Activated naive CD8-positive, alpha-beta T cell treated with anti-CD3 and anti-CD28 coated beads for 36 hours (primary cell): ENCODE measurements at places on chromosomes 1 and 21. TPM values are rescaled to one million over a fixed set of nuclear protein-coding genes. Genes with fewer than 3 reads are reported as not detected.

DNA sequence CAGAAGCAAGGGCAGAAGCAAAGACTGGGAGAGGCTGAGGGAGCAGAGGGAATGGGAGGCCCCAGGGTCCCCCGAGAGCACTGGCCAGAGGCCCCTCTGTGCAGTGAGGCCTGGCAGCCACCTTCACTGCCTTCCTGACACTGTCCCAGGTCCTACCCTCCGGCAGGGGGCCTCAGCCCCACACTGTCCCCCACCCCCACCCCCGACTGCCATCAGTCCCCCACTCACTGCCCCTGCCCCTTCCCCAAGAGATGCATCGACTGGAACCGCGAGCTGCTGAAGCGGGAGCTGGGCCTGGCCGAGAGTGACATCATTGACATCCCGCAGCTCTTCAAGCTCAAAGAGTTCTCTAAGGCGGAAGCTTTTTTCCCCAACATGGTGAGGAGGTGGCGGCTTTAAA, 13.0 kb upstream of the PADI6 start:
- DNase-seq, result no peak

GRCh38 chr1:6105218-6105679, 59.6 kb downstream of the KCNAB2 start:
- DNase-seq, result no peak

PRDM15 gene
- 10.1 TPM for total RNA-seq

MROH7 gene
- total RNA-seq, result 0.14 TPM

LYPD8 gene
- not detected for total RNA-seq

DNA sequence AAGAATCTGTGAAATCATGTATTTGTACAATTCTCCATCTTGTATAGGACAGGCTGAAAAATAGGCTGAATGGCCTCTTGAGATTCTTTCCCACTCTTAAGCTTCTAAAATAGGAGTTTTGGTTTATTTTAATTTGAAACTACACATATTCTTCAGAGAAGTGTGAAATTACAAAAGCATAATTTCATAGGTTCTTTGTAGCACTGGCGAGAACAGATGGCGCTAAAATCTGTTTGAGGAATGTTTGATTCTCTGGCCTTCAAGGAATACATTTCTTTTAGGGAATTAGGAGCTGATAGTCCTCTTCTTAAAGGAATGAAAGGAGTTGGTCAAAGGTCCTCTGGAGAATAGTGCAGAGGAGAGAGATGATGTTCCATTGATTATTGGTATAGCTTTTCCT, 44.9 kb downstream of the CC2D1B start:
- no peak for DNase-seq

- no peak for DNase-seq
Observed at GRCh38 chr1:45032837-45033236, 20.8 kb downstream of the UROD start.

DNA sequence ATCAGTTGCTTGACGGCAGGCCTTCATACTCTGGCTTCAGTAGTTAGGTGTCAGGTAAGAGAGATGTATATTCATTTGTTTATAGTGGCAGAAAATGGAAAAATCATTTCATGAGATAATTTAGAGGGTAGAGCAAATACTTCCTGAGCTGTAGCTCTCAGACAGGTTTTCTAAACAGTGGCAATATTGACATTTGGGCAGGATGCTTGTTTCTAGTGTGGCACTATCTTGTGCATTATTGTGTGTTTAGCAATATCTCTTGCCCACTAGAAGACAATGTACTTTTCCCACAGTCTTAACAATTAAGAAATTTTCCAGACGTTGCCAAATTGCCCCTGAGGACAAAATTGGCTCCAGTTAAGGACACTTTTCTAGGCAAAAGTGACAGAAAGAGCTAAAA, 1143.1 kb downstream of the PLA2G4A start:
- DNase-seq, result no peak

- DNase-seq, result no peak
Observed at GRCh38 chr1:57072401-57073110, 106.7 kb upstream of the C8B start.

OR10Z1 gene
- total RNA-seq, result not detected

- no peak for DNase-seq
Observed at GRCh38 chr1:30596891-30597290, 126.5 kb downstream of the MATN1 start.

GRCh38 chr1:229031481-229032341, 239.2 kb upstream of the RAB4A start:
- DNase-seq, result no peak

- no peak for DNase-seq
Observed at GRCh38 chr21:16872616-16873015, 640.2 kb upstream of the CXADR start.

CRYZ gene
- 10.9 TPM for total RNA-seq

DNA sequence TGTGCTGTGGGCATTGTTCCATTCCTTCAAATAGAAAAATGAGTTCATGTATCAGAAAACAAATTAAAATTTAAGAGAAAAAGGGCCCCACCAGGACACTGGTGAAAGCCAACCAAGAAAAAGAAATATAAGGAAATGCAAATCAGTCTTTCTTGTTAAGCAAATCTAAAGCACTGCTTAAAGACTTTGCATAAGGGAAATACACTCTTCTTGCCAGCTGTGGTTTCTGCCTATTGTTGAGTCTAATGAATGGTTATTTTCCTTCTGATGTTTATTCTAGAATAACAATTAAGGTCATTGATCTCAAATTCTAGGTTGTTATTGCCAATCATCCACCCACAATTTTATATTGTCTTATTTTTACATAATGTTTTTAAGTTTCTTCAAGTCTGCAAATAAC, 158.6 kb upstream of the SNX7 start:
- no peak for DNase-seq

DNA sequence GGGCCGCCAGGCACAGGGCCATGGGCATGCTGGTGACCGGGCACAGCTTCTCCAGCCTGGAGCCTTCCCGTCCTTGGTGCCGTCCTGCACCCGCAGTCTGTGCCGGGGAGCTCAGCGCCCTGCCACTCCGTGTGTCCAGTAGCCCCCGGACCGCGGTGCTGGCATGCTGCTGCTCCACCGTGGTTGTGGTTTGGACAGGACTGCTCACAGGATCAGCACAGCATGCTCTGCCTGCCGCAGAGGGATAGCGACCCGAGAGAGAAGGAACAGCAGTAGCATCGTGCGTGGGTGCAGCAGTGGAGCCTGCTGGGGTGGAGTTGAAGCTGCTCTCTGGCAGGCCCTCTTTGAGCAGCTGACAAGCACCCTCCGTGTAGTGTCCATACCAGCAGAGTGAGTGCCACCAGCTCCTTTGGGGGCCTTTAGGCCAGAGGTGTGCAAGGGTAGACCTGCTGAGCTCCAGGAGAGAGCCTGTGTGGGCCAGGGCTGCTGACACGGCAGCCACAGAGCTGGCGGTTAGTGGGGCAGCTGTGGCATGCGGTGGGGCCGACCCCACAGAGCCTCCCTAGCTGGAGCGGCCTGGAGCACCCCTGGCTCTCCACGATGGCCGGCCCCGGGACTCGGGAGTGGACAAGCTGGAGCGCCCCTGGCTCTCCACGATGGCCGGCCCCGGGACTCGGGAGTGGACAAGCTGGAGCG, 6.4 kb upstream of the PCBP3 start:
- DNase-seq, result no peak

DNA sequence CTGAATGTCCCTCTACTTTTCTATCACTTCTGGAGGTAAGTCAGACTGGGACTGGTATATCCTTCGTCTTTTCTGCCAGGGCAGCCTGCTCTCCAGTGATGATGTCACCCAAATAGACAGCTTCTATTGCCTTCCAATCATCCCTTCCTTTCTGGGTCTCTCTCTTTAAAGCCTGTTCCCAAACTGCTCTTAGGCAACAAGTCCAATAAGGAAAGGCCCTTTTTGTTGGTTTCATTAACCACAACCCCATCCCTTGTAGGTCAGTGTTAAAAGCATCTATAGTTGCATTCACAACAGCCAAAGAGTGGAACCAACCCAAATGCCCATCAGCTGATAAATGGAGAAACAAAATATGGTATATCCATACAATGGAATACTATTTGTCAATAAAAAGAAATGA, 114.4 kb downstream of the CNIH3 start:
- DNase-seq, result no peak

GRCh38 chr1:43042773-43043457, 84.2 kb upstream of the SLC2A1 start:
- DNase-seq, result no peak

DNA sequence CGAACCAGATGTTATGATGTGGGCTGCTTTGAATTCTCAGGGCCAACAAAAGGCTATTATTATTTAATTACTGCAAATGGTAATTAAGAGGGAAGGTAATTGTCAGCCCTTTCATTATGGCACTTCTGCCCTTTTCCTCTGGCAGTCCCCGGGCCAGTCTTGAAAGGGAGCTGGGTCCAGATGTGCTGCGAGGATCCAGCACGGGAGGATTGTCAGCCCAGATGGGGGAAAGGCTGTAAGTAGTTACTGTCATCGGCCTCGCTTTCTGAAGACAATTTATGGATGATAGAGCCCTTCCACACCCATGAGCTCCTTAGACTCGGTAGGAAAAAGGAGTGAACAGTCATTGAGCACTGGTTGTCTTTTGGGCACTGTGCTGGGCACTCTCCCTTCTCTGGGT, 8.7 kb upstream of the ZNF362 start:
- no peak for DNase-seq

GRCh38 chr21:24823247-24823646, 784.0 kb downstream of the MRPL39 start:
- DNase-seq, result no peak

DNA sequence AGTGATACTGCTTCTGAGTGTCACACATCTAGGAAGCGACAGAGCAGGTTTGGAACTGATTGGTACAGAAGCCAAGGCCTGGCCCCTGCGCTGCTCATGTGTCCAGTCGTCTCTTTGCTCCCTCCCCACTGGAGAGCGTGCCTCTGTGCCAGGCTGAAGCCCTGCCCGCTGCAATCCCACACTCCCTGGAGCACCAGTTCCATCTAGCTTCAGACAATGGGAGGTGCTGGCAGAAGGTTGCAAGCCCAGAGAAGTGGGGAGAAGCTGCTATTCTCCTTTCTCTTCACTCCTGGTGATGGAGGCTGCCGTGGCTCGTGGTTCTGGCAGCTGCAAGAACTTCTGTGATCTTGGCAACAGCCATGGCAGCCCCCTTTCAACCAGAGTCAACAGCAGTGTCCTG, 250.9 kb downstream of the MATN1 start:
- DNase-seq, result no peak

GRCh38 chr21:39951183-39952101, 84.2 kb downstream of the PCP4 start:
- DNase-seq, result no peak

GRCh38 chr1:41559331-41559730, 74.8 kb upstream of the EDN2 start:
- no peak for DNase-seq

- DNase-seq, result no peak
Observed at GRCh38 chr1:167974698-167975097, 37.8 kb upstream of the MPC2 start.
